ENCODE measurements at places on chromosomes 2 and 18.

- no peak for DNase-seq
Measured at GRCh38 chr2:69089266-69089665, 76.3 kb downstream of the ANTXR1 start.

- no peak for DNase-seq
Measured at GRCh38 chr2:54308186-54308585, 52.2 kb upstream of the TSPYL6 start.

- no peak for DNase-seq
Measured at GRCh38 chr2:220006152-220006621, 378.8 kb downstream of the SLC4A3 start.

GRCh38 chr18:22189449-22190166 lies 20.2 kb downstream of the GATA6 start:
- no peak for DNase-seq

DNA sequence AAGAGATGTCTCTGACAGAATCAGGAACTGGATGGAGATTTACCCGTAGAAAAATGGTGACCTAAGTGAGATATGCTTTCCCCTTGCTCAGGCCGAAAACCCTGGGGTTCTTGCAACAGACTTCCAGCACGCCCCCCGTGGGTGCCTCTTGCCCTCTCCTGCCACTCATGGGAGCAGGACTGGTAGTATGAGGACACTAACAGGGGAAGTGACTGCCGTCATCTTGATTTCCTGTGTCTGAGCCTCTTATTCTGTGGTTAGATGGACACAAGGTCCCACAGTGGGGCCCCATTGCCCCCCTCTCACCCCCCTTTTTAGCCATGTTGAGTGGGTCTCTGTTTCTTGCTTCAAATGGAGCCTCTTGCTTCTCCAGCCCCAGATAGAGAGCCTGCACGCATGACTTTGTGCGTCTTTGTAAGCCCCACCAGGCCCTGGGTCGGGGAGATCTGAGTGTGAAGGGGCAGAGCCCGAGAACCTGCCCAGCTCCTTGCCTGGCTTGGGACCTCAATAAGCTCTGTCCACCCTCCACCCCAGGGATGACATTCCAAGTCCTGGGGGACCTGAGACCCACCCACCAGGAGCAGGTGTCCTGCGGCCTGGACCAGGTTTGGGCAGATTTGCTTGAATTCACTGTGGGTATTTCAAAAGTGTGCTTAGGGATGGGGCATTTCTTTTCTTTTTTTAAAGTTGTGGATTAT lies 12.6 kb downstream of the GNLY start:
- no peak for DNase-seq

DNA sequence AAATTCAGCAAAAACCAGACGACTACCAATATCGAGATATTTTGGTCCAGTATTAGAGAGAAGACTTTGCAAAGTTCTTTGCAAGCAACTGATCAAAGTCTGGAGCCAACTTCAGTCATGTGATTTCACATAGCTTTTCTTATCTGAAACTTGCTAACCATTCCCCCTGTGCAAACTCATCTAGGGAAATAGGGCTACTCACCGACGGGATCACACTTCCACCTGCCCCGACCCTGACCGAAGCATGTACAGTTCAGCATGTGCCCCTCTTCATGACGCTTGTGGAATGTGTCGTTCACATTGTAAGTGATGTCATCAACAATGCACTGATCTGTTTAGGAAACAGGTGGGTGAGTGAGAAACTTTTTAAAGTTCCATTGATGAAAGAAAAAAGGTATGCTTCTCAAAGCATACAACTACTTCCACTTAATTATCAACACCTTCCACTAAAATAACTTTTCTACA lies 15.4 kb downstream of the FN1 start:
- no peak for DNase-seq

DNA sequence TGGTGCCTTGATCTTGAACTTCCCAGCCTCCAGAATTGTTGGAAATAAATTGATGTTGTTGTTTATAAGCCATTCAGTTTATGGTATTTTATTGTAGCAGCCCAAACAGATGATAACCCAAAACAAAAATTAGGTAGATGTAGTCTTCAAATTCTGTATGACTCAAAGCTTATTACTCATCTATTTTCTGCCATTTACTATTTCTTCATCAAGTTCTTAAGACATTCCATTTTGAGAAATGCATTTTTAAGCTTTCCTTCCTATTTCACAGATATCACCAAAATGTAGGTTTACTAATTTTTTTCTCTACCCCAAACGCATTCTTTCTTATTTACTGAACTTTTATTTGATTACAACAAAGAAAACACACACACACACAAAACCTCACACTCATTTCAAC lies 148.2 kb downstream of the RND3 start:
- DNase-seq = no peak

GRCh38 chr2:173751245-173751975 lies 213.8 kb downstream of the SP3 start:
- DNase-seq = no peak

DNA sequence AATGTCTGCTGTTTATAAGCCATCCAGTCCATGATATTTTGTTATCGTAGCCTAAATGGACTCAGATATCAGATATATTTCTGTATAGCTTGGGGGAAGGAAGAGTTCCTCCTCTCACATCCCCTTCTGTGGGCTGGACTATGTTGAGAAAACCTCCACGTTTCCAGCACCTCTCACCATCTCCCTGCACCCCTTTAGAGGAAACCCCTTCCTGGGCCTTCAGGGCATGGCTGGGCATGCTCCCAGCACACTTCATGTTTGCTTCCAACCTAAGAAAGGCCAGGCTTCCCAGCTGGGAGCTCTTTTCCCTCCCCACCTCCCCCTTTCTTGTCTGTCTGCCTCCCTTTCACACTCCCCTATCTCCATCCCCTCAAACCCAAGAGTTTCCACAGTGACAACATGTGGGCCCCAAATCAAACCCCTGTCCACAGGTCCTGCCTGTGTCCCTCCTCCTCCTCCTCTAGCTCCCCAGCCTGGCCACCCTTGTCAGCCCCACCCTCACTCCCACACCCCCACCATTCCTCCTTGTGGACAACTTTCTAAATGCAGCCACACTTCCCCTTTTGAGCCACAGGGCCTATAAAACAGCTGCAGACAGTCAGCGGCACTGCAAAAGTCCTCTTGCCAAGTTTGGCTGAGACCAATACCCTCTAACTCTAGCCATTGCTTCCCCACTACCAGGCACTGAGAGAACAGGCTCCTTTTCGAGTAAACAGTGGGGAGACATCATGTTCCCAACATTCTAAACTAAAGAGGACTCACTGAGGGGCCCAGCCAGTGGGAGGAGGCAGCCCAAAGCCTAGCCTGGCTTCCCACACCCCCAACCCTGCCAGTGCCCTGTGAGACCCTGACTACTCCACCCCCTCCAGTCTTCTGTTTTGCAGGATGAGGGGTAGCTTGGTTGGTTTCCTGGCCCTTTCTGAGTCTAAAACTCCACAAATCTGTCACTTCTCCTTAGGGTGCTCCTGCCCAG lies 120.5 kb downstream of the ZFP36L2 start:
- no peak for DNase-seq

DNA sequence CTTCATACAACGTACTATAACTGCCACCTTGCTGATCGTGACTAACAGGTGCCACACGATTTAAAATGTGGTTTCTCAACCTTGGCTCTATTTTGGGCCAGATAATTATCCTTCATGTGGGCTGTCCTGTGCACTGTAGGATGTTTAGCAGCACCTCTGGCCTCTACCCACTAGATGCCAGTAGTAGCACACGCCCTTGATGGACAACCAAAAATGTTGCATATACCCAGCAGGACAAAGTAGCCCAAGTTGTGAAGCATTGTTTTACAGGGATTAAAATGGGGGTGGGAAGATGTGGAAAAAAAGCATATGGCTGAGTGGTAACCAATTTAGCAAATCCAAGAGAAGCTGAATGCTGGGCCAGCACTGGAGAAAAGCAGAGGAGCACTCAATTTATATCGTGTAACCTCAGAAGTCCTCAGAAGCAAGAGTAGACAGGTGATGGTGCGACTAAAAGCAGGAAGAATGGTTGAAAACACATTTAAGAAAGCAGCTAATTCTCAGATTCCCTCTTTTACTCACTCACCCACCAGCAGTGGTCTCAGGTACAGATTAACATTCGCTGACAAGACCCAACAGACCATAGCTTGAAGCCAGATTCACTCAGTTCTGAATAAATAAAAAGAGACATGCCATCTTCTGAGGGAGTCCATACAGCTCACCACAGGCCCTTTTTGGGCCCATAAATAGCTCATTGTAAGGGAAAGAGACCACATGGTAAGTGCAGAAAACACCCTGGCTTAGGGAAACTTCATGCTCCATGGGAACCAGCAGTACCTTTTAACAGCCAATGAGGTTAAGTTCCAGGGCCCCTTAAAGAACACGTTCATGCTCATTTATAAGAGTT lies 50.6 kb downstream of the RAPH1 start:
- peak; percentile 34 for DNase-seq

- DNase-seq = no peak
Measured at GRCh38 chr2:126894585-126895182, 4.0 kb upstream of the TEX51 start.
